ENCODE measurements at places on chromosomes 2 and 18.

- DNase-seq: no peak
These were observed 11.0 kb downstream of the ITGA4 start for GRCh38 chr2:181467966-181468707.

- DNase-seq: no peak
These were observed 52.6 kb downstream of the SLC4A5 start for GRCh38 chr2:74290466-74291217.

DNA sequence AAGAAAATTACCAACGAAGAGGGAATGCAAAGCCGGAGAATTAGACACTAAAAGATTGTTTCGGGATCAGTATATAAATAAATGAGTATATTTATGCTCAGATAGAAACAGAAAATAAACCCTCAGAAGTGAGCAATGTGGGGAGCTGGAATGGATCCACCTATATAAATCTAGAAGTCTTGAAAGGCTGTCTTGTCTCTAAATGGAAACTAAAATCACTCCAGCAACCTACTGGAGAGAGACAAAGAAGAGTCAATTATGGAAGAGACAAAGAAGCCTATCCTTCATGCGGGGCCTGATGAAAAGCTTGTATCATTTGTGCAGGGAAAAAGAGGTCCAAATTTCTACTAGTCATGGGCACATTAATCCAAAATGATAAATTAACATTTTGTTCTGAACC lies 158.1 kb downstream of the DNAH7 start:
- DNase-seq: no peak

DNA sequence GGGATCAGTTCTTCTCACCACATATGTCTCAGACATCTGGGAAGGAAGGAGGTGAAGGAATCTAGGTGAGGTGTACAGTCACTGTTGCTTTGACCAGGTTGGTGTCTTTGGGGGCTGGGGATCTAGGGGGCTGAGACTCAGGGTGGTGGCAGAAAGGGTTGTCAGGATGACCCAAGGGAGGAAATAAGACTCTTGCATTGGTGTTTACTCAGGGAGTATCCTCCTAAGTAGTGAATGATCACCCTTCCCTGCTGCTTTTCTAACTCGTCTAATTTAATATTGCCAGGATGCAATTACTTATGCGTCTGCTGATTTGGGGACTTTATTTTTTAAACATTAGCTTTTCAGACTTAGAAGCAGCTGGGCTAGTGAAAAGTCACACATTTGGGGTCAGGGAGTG lies 127.8 kb upstream of the SIX3 start:
- no peak for DNase-seq

- peak; percentile 28 for DNase-seq
These were observed 34.4 kb downstream of the CD28 start for GRCh38 chr2:203740871-203741281.

- no peak for DNase-seq
These were observed 9.8 kb downstream of the SLC4A3 start for GRCh38 chr2:219636941-219637841.

DNA sequence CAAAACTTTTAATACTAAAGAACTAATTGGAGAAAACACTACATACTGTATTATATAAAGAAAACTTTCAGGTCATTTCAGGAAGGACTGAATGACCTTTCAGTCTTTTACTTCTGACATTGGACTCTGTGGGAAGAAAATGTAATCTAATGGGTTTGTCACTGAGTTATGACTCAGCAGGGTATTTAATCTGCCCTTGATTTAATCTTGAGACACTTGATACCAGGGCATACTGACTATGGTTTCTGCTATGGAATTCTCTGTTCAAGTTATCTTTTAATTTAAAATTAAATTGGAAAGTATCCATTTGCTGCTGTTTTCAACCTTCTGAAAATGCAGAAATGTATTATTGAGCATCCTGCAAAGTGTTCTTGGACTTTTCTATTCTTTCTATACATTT lies 354.2 kb upstream of the GALNT5 start:
- DNase-seq: no peak

DNA sequence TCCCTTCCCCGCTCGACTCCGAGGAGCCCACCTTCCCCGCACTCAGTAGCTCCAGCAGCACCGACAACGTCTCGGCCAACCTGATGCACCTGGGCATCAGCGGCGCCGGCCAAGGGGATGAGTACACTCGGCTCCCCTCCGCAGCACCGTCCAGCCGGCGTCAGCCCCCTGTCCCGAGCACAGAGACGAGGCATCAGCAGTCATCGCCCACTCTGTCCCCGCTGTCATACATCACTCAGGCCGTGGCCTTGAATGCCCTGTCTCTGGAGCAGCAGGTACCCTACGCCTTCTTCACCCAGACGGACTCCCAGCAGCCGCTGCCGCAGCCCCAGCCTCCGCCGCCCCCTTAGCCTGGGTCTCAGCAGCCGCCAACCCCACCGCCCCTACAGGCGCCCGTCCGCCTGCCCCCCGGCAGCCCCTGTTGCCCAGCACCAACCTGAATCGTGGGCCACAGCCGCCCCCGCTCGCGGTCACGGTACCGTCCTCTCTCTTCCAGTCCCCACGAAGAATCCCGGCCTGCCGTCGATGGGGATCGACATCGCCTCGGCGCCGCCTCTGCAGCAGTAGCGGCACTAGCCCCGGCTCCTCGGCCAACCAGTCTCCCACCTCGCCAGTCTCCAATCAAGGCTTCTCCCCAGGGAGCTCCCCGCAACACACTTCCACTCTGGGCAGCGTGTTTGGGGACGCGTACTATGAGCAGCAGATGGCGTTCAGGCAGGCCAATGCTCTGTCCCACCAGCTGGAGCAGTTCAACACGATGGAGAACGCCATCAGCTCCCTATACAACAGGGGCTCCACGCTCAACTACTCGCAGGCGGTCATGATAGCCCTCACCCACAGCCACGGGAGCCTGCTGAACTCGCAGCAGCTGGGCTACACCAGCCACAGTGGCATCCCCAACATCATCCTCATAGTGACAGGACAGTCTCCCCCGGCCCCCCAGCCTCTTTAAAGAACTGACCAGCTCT lies 1195.9 kb upstream of the CHAC2 start:
- no peak for DNase-seq

- DNase-seq: no peak
These were observed 665.3 kb downstream of the STK39 start for GRCh38 chr2:167581961-167582574.

- no peak for DNase-seq
These were observed 30.3 kb downstream of the ZNF532 start for GRCh38 chr18:58894930-58895329.

All from GM04504 (cell line).